Stimulated activated CD8-positive, alpha-beta memory T cell treated with anti-CD3 and anti-CD28 coated beads, Interleukin-2, amount 100 ng/mL, for 1 hour (primary cell): ENCODE measurements at places on chromosomes 6 and 20.

DNA sequence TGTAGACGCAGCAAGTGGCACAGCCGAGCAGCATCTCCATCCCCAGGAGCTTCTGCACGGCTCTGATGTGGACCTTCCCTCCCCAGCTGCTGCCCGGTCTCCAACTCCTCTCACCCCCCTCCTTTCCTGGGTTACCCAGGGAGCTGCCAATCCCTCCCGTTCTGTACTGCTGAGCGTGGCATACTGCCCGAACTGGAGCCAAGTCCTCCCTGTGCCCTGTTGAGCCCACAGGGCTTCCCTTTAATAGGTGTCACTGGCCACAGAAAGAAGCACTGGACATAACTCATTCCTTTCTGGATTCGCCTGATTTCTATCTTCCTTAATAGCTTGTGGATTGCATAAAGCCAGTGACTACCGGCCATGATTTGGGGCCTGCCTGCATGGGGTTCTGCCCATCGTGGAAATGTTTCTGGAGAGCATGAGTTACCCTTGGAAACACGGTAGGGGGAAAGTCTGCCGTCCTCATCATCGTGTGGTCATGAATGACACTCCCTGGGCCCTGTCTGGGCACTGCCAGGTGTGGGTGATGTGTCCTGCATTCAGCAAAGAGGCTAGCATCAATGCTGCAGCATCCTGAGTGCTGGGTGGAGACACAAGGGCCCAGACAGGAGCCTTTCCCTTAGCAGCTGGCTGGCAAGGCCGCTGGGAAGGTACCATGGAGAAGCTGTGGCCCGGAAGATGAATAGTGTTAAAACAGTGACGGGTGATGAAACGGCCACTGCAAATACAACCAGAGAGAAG lies 189.7 kb downstream of the SYNDIG1 start:
- DNase-seq = no peak

- no peak for DNase-seq
Measured at GRCh38 chr20:36217226-36217625, 19.1 kb upstream of the AAR2 start.

DNA sequence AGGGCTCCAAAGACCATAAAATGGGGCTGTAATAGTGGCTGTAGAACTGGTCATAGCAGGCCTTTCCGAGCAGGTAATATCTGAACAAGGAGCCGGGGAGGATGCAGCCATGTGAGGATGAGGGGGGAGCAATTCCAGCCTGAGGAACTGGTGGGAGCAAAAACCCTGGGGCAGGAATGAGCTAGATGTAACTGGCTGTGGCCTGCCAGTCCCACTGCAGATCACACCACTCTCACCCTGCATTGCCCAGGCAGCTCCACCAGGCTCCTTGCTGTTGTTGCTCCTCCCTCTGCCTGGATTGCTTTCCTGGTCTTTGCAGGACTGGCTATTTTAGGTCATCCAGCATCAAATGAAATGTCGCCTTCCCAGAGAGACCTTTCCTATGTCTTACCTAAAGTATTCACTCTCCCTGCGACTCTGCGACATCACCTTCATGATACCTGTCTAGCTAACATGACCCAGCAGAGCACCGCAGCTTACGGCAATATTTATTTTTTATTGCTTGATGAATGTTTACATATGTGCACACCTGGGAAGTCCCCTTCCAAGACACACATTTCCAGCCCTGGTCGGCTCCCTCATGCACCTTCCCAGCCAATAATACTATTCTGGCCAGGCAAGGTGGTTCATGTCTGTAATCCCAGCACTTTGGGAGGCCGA lies 2.4 kb upstream of the ZFP64 start:
- DNase-seq = no peak

DNA sequence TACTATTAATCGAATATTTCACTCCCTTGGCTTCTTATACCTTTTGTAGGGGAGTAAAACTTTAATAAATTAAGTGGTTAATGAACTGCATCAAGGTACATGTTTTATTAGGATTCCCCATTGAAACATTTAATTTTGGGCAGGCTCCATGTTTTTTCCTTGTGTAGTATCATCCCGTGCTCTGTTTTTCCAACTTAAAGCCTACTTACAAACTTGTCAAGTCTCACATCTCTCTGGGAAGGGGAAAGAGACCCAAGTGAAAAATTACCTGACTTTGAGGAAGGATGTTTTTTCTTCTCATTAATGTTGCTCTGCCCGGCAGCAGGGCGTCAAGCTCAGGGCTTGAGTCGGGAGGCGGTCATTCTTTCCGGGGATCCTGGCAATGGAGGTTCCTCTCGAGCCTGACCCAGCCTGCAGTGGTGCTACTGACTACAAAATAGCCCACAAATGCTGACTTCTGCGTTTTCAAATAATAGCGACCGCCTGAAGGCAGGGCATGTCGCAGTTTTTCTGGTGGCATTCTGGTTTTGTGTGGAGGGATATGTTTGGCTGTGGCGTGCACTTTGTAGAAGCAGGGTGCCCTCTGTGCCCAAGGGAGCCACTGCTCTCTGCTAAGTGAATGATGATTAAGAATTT lies 2.4 kb downstream of the DSP start:
- no peak for DNase-seq

DNA sequence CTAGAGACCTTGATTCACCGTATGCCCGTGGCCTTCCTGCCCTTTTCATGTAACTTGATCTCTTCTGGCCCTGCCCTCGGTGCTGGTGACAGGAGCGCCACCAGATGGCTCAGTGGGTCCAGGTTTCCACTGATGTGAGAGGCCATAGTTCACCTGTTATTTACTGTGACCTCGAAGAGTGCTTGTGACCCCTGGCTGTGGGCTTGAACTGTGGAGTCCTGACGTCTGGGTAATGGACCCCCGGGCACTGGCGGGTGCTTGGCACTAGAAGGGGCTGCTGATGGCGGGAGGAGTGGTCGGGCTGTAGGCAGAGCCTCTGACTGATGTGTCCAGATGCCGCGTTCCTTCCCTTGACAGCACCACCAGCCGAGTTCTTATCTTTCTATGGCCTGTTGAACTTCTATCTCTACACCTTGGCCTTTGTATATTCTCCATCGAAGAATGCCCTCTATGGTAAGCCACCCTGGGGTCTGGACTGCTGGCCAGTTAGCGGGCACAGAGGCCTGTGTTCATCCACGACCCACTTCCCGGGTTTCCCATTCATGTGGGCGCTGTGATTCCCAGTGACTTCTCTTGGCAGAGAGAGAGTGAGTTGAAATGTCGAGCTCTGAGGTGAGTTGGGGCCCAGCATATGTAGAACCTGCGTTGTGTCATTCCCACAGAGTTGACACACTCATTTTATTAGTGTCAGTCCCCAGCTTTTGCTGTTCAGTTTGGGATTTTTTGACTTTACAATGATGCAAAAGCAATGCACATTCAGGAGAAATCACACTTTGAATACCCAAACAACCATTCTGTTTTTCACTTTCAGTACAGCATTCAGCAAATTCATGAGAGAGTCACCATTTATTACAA lies 14.9 kb downstream of the DYNLT1 start:
- DNase-seq = no peak

GRCh38 chr6:75368151-75368779 lies 83.7 kb upstream of the TMEM30A start:
- no peak for DNase-seq
